Stimulated activated CD8-positive, alpha-beta memory T cell treated with anti-CD3 and anti-CD28 coated beads, Interleukin-12 subunit alpha, Interleukin-12 subunit beta, amount 100 ng/mL, for 4 hours (primary cell): ENCODE measurements at places on chromosomes 2 and 18.

GRCh38 chr18:59846814-59847490 lies 52.8 kb upstream of the PMAIP1 start:
- DNase-seq: no peak

- no peak for DNase-seq
Measured at GRCh38 chr18:76460482-76460881, 34.6 kb downstream of the ZNF516 start.

- DNase-seq: no peak
Measured at GRCh38 chr2:498493-499178, 178.6 kb downstream of the TMEM18 start.

DNA sequence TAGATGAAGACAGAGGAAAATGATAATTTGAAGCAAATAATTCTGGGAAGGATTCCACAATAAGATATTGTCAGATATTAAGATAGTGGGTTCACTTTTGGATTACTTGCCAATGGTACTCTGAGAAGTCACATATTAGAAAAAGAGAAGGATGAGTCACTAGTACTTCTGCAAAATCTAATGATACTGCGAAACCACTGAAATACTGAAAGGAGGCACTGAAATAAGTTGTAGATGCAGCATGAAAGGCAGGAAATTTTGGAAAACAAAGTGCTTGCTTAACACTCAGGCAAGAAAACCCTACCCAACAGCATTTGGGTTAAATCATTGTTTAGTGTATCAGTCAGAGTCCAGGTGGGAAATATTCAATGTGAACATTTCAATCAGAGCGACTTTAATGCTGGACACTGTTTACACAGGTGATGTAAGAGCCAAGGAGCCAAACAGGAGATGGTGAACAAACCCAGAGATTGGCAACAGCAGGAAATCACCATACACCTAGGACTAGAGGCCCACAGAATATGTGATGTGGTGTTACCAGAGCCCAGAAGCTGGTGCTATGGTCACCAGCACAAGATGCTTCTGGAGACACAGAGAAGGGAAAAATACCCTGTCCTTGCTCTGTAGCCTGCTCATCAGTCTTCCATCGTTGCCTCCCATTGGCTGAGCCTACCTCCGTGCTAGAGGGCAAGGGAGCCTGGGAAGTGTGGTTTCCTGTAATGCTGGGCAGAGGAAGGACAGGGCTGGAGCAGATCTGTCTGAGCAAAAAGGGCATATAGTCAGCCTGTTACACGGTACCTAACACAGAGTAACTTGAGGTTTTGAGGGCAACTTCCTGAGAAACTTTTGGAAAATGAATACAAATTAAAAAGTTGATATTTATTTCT lies 204.7 kb upstream of the ITGA4 start:
- no peak for DNase-seq

DNA sequence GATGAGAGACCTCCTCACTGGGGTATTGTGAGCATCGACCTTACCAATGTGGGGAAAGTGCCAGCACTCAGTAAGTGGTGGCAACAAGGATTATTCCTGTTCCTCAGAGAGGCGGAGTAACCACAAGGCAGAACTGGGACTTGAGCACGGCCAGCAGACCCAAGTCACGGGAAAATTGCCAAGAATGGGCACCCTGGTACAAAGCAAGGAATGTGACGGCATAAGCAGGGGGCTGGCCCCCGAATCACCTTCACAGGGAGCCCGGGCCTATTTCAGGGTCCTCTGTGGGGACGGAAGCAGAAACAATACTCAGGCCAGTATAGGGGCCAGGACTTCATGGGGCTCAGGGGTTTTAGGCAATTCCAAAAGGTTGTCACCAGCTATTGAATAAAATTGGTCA lies 25.4 kb downstream of the CENPA start:
- DNase-seq: no peak

- DNase-seq: no peak
Measured at GRCh38 chr2:126824663-126825062, 74.0 kb upstream of the TEX51 start.

- DNase-seq: no peak
Measured at GRCh38 chr2:98295275-98295674, 51.0 kb upstream of the CNGA3 start.

- no peak for DNase-seq
Measured at GRCh38 chr2:44137872-44138551, 30.7 kb upstream of the PPM1B start.

- no peak for DNase-seq
Measured at GRCh38 chr2:239833269-239834109, 191.7 kb downstream of the NDUFA10 start.

DNA sequence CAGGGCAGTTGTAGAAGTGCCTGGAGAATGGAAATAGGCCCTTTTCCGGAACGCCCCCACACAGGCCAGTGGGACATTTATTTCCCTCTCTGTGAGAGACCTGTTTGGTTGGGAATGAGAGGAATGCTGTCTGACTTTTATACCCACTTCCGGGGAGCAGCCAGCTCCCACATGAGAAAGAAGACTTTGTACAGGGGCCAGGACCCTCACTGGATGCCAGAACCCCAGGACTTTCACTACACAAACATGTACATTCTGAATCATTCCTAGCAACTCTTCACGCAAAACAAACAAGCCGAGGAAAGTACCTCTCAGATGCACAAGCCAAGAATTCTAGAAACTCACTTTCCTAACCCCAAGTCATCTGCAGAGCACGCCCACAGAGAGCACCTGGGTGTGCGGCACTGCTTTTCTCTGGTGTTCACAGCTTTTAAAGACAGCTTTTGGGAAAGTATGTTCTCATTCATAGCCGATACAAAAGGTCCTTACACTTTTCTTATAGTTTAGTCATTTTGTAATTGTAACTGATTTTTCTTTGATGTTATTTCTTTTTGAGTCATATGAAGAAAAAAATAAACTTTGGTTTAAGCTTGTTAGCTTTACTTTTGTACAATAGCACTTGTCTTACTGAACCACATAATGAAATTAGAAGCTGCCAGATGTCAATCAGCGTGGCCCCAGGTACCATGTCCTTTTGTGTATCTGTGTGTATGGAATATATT lies 856.1 kb upstream of the ID2 start:
- DNase-seq: no peak

GRCh38 chr2:41729800-41730364 lies 317.9 kb upstream of the PKDCC start:
- no peak for DNase-seq

DNA sequence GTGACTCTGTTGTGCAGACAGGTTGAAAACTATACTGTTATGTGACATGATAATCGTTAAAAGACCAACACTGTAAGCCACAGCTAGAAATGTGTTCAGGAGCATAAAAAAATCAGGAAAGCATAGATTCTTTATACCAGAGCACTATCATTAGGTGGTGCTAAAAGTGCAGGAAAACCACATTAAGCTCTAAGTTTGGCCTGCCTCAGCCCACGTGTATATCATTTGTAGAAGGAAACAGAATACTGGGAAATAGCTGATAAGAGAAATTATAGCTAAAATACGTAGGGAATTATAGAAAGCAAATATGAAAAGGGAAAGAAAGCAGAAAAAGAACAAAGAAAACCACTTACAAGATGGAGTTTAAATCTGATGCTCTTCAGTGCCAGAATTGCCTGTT lies 26.5 kb upstream of the C2orf74 start:
- no peak for DNase-seq
